ENCODE measurements at places on chromosomes 4 and X.

DNA sequence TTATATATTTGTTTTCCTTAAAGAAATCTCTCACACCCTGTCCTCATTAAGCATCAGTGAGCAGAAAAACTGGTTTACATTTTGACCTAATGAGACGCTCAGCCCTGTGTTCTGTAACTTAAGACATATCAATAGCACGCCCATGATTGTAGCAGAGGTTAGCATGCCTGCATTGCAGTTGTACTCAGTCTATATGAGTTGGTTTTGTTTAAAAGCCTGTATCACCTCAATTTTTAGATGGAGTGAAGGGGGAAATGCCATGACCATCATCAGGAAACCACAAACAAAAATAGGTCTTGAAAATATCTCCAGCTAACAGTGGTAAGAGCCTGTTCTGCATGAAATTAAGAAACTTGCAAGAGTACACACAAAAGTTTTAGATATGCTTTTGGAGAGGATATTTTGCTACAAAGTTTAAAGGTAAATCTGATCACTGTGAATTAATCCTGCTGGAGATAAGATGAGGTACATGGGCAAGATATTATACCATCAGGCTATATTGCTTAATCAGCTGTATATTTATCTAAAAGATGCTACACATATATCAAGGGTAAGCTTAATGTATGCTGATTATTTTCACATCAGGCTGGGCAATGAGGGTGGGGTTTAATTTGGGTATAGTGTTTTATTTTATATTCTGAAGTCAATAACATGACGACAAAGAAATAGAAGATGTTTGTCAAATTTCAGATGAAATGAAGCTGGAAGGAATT, 13.1 kb upstream of the COQ2 start:
- no peak for DNase-seq

- DNase-seq, result no peak
Measured at GRCh38 chr4:168836490-168836889, 173.6 kb downstream of the CBR4 start.

DNA sequence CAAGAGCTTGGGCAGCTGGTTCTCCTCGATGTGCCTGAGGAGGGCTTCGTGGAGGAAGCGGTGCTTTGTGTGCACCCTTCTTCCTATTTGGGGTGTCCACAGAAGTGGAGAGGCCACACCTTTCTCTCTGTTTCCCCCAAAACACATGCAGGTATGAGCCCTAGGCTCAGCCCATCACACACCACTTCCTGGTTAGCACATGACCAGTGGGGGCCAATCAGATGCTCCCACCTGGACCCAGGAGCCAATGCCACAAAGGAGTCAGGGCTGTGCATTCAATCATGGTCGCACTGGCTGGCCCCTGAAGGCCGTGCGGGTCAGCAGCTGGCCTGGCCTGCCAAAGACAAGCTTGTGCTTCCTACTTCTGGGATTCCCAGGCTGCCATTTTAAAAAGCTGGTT, 51.4 kb downstream of the PPP2R2C start:
- DNase-seq, result no peak

DNA sequence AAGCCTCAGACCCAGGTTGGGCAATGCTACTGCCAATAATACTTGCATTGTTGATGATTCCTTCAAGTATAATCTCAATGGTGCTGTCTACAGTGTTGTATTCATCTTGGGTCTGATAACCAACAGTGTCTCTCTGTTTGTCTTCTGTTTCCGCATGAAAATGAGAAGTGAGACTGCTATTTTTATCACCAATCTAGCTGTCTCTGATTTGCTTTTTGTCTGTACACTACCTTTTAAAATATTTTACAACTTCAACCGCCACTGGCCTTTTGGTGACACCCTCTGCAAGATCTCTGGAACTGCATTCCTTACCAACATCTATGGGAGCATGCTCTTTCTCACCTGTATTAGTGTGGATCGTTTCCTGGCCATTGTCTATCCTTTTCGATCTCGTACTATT, 7.4 kb downstream of the LPAR4 start:
- DNase-seq, result no peak

GRCh38 chrX:130831347-130831722, 71.7 kb downstream of the ENOX2 start:
- DNase-seq, result no peak

DNA sequence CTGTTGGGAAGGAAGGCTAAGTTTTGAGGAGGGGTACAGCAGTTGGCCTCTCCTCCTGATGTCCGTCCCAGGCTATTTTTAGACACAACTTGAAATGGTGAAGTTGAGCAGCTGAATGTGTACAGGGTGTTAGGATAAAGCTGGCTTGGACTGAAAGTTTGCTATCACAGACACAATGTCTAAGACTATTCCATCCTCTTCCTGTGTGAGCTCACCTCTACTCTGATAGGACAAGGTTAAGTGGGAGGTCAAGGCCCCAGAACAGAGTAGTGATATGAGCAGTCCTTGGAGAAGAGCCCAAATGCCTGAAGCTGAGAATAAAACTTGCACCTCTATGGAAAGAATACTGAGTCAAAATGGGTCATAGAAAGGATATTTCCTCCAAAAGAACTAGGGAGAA, 4.1 kb downstream of the ATP1B4 start:
- no peak for DNase-seq

GRCh38 chrX:19864736-19865135, 22.7 kb downstream of the SH3KBP1 start:
- no peak for DNase-seq

DNA sequence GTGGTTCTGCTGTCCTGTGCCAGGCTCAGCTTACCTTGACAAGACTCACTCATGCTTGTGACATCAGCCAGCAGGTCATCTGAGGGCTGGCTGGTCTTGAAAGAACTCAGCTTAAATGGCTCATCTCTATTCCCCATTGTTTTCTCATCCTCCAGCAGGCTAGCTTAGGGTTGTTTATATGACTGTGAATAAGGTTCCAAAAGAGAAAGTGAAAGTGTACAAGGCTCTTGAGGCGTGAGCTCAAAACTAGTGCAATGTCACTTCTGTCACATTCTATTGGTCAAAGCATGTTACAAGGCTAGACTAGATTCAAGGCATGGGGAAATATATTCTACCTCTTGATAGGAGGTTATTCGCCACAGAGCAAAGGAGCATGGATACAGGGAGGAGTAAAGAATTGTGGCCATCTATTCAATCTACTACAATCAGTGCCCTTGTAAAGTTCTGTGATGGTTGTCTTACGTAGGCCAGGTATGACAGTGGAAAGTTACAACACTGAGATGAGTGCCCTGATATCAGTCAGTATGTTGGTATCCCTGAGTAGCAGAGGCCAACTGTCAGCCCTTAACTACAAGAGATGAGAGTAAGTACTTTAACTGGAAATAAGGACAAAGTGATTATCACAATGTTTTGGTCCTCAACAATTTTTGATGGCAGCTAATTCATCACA, 19.8 kb upstream of the TMLHE start:
- no peak for DNase-seq

- no peak for DNase-seq
Measured at GRCh38 chrX:44314259-44314734, 29.2 kb downstream of the EFHC2 start.

DNA sequence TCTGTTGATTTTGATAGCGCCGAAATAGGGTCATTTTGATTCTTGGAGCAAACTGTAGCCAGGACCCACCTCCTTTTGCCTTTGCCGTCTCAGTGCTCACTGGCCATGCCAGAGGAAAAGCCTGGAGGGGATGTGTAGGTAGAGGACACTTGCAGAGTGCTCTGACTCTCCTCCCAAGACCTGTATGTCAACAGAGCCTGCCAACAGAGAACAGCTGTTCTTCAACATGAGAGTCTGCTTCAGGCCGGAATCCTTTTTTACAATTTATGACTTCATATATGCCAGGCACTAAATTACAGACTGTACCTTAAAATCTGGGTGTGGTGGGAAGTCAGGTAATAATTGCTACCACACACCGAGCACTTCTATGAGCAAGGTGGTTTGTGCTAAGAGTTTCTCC, 94.2 kb downstream of the KDR start:
- no peak for DNase-seq

- DNase-seq, result no peak
Measured at GRCh38 chrX:123223409-123223808, 39.3 kb downstream of the GRIA3 start.

DNA sequence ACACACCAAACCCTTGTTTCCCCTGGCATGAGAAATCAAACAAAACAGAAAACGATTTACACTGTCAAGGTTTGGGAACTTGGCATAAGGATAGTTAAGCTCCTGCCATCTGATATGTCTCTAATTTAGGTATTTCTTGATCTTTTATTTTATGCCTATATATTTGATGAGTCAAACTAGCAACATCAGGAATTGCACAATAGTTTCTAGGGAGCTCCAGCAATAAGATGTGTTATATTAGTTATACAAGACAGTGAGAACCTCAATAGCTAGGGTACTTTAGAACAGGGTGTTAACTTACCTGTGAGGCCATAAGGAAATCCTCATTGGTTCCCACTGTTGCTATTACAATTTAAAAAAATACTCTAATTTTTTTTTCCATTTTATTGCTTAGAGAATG, 474.2 kb downstream of the GBA3 start:
- no peak for DNase-seq

- no peak for DNase-seq
Measured at GRCh38 chrX:71131510-71131909, 13.1 kb downstream of the MED12 start.
